Dermis blood vessel endothelial cell (primary cell): ENCODE measurements at places on chromosomes 3 and 15. TPM values are rescaled to one million over a fixed set of nuclear protein-coding genes. Genes with fewer than 3 reads are reported as not detected.

GRCh38 chr15:29062626-29063025 is 176.9 kb downstream of the APBA2 start:
- no peak for DNase-seq

GRCh38 chr3:37941608-37942508 is 48.7 kb upstream of the VILL start:
- DNase-seq: peak; percentile 41

DNA sequence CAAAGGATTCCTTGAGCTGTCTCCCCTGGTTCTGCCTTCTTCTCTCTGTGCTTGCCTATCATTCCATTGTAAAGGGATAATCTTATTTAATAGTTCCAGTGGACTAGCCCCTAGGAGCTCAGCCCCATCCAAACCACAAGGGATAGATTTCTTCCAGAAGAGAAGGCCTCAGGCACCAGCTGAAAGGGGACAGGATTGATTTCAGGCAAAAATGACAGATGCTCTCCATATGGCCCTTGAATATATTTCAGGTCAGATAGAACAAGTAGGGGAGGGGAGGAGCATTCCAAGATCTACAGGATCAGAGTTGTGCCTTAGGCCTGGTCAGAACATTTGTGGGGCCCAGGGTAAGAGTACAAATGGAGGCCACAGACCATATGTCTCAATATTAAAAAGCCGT is 85.3 kb downstream of the RPLP1 start:
- DNase-seq: no peak

DNA sequence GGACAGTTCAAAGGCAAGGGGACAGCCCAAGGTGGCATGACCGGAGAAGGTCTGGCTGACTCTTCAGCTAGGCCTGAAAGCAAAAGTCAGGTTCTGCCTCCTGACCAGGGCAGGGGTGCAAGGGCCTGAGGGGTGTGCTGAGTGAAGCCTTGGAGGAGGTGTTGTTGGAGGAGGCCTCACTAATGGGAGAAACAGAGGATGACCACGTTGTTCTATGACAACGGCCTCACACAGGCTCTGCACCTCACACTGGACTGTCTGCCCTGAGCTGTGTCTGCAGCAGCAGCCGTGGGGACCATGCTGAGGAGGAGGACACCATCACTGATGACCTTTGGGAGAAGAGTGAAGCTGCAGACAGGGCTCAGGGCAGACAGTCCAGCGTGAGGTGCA is 116.9 kb upstream of the ABHD17C start:
- DNase-seq: no peak

DNA sequence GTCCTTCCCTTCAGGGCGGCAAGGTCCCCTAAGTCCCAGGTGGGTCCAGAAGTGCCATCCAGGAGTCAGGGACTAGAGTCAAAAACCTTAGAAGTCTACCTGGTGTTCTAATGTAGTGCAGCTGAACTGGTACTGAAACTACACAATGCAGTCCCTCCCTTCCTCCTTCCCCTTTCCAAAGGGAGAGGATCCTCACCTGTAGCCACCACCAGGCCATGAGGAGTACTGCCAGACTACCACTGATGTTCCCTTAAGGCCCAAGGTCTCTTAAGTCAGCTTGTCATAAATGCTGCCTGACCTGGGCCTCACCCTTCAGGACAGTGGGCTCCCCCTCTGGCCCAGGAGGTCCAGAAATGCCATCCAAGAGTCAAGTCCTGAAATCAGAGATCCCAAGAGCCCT is 98.9 kb downstream of the ULK4 start:
- no peak for DNase-seq

DNA sequence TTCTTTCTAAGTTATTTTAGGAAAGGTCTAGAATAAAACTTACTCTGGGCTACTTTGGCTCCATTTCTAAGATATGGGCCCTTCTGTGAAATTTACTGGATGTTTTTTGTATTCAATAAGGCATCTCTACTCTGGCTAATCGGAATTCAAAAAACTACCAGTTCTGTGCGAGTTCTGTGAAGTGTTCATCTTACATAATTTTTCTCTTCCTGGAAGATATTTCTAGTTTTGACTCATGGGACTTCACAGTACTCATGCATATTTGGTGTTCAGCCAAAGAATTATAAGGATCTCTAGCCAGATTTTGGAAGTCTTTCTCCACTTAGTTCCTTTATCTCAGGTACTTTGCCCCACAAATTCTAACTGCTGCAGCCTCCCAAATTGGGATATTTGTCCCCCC is 46.4 kb upstream of the MBNL1 start:
- no peak for DNase-seq

ZNF80 gene
- not detected in 2 replicates for total RNA-seq

DUOX1 gene
- total RNA-seq: not detected in 2 replicates

DNA sequence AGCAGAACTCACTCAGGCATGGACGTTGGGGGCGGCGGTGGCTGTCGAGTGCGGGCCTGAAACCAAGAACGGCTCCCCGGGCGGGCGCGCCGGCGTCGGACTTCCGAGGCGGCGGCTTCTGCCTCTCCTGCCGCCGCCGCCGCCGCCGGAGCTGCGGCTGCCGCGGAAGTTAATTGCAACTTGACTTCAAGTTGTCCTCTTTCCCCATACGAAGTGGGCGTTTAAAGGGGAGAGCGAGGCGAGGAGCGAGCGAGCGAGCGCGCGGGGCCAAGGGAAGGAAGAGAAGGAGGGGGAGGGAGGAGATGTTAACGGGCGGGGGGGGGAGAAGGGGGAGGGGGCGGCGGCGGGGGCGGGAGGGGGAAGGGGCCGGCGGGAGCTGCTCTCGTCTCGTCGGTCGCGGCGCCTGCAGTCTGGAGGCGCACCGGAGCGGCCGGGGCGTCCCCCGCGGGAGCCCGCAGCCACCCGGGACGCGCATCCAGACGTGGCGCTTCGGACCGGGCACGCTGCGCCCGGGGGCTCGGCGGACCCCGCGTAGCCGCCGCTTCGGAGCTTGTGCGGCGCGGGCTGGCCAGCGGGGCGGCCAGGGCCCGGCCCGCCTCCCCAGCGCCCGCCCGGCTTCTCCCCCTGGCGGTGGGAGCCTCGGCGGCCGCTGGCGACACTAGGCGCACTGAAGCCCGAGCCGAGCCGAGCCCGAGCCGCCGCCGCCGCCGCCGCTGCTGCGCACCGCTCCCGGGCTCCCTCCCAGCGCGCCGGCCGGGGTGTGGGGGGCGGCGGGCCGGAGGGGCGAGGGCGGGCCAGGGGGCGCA is 19.7 kb upstream of the SATB1 start:
- DNase-seq: peak; percentile 70

GRCh38 chr3:23537101-23537551 is 268.6 kb upstream of the UBE2E1 start:
- DNase-seq: no peak

DNA sequence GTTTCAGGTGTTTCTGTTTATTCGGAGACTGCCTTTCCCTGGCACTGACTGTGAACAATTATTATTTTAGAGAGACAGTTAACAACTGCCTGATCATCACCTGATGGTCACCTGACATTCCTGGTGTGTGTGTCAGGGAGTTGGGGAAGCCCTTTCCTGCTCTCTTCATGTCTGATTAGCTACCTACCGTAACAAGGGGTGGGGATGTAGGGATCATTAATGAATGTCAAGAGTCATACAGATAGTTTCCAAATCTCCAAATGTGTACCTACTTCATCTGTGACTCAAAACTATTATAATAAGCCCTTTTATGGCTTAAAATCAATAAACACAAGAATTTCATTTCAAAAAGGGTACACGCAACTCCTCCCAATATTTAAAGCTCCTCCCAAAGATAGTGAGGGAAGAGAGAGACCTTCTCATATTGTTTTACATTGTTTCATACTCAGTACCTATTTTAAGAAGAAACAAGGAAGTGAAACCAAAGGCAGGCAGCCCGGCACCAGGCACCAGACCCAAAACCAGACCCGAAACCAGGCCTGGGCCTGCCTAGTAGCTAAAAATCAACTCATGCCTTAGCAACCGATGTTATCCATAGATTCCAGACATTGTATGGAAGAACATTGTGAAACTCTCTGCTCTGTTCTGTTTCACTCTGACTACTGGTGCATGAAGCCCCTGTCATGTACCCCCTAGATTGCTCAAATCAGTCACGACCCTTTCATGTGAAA is 844.9 kb upstream of the ALCAM start:
- no peak for DNase-seq

GRCh38 chr15:25465835-25466234 is 27.0 kb upstream of the UBE3A start:
- no peak for DNase-seq

- DNase-seq: peak; percentile 38
These were observed 27.1 kb upstream of the TPRG1 start for GRCh38 chr3:189144645-189145044.

AHSG gene
- 0.05 TPM in 1 of 2 replicates, not detected in the other for total RNA-seq

GRCh38 chr3:131989318-131989717 is 45.5 kb downstream of the CPNE4 start:
- DNase-seq: no peak

TCAIM gene
- total RNA-seq: 25.4 and 31.6 TPM in 2 replicates

GRCh38 chr15:35136321-35137189 is 51.5 kb upstream of the NANOGP8 start:
- DNase-seq: no peak

GRCh38 chr3:182740710-182741109 is 52.6 kb upstream of the ATP11B start:
- peak; percentile 51 for DNase-seq
